SK-N-DZ (cell line): ENCODE measurements at places on chromosomes 3 and 15.
A peak's percentile ranks its signal among the peaks of the same experiment; 100 is the strongest.

DNA sequence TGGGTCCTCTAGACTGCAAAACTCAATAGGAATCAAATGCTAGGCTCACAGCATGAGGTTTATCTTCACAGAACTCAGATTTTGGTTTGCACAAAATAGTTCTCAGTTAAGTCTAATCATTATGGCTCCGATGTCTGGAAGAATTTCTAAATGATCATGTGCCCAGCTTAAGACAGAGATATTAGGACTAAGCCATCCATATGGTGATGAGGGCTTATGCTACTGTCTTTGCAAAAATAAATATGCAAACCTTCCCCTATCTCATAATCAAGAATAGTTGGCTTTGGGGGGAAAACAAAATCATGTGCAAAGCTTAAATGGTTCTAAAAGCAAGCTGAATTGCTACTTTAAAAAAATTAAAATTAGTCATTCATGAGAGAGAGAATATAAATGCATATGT, 96.5 kb downstream of the CFAP20DC start:
- no peak for DNase-seq

DNA sequence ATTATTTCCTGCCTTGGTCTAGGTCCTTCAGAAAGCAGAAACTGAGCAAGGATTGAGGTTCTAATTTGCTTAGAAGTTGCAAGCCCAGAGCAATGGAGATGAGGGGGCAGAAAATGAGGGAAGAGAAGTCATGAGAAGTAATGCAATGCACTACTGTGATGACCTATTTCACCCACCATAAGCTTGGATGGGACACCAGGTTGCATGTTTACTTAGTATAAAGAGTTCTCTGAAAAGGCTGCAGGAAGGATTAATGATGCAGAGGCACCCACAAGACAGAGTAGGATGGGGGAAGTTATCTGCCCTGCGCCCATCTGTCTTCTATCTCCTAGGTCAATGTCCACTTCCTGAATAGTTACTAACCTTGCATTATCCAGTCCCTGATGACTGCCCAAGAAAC, 84.8 kb upstream of the SNRK start:
- no peak for DNase-seq

DNA sequence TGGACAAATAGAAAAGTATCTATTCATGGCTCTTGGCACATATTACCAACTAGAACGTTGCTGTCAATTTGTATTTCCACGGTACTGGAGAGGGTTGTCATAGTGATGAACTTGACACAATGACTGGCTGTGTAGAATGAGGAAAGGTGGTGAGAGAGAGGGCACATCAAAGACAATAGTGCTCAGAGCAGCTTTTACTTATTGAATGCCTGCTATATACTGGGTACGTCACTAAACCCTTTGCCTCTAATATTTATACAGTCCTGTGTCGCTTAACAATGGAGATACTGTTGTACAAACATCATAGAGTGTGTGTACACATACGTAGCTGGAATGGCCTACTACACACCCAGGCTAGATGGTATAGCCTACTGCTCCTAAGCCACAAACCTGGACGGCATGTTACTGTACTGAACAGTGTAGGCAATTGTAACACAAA, 8.3 kb downstream of the TMPRSS7 start:
- DNase-seq: no peak

GRCh38 chr15:96947296-96948229, 617.1 kb downstream of the NR2F2 start:
- no peak for DNase-seq

GRCh38 chr15:68025835-68026424, 28.2 kb upstream of the PIAS1 start:
- no peak for DNase-seq

- DNase-seq: no peak
Measured at GRCh38 chr15:57824186-57824585, 117.7 kb downstream of the POLR2M start.

DNA sequence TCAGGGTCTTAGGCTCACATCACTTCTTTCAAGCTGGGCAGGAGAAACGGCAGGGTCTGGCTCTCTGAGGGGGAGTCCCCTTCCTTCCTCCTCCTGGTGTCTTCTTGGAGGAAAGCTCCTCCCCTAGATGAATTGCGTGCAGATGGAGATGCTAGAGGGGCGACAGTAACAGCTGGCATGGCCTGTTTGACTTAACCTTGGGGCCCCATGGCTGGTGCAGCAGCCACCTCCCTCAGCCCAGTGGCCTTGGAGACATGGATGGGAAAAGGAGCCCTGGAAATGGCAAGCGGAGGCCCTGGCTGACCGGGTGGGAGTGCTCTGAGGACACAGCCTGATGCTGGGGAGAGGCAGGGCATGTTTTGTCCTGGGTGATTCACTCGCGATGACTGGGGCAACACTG, 20.2 kb downstream of the PAK6 start:
- no peak for DNase-seq

GRCh38 chr15:89475661-89476060, 20.7 kb downstream of the RHCG start:
- no peak for DNase-seq

DNA sequence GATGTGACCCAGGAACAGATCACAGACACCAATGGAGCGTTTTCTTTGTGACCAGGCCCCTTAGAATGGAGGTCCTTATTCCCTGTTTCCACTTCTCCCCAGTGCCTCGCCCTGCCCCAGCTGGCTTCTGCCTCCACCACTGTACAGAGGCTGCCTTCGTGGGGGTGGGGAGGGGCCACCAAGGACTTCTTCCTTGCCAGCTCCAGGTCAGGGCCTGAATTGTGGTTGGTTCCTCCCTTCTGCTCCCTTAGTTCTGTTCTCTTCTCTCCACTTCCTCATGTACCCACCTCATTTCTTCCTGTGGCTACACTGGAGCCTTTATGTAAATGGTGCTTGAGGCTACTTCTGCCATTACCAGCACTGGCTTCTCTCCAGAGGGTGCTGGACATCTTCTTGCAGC, 16.4 kb downstream of the TGM4 start:
- no peak for DNase-seq

DNA sequence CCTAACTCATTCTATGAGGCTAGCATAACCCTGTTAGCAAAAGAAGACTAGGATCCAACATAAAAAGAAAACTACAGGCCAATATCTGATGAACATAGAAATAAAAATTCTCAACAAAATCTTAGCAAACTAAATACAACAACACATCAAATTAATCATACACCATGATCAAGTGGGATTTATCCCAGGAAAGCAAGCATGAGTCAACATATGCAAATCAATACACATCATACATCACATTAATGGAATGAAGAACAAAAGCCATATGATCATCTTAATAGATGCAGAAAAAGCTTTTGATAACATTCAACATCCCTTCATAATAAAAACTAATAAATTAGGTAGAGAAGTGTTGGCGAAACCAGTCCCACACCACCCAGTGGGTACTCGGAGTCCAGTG, 136.1 kb upstream of the MME start:
- DNase-seq: no peak

- no peak for DNase-seq
Measured at GRCh38 chr15:84844964-84845363, 27.8 kb downstream of the ALPK3 start.

DNA sequence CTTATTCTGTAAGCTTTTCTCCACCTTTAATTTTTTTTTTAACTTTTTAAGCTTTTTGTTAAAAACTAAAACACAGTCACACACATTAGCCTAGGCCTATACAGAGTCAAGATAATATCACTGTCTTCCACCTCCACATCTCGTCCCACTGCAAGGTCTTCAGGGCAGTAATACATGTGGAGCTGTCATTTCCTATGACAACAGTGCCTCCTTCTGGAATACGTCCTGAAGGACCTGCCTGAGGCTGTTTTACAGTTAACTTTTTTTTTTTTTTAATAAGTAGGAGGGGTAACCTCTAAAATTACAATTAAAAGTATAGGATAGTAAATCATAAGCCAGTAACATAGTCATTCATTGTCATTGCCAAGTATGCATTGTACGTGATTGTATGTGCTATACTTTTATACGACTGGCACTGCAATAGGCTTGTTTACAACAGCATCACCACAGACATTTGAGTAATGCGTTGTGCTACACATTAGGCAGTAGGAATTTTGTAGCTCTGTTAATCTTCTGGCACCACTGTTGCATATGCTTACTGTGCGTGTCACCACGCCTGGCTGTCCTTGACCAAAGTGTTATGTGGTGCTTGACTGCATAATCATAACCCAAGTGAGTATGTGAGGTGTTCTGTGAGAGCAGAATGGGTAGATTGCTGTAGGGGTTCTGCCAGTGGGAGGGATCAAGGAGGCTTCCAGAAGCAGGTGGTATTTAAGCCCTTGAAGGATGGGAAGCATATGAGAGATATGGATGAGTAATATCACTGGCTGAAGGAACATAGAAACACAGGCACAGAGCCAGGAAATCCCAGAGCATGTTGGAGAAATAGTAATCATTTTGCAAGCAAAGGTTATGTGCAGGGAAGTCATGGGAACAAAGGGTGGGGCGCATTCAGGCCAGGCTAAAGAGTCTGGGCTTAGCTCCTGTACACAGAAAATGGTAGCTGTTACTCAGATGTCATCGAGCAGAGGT, 18.3 kb downstream of the FBXO22 start:
- DNase-seq: peak; percentile 63

DNA sequence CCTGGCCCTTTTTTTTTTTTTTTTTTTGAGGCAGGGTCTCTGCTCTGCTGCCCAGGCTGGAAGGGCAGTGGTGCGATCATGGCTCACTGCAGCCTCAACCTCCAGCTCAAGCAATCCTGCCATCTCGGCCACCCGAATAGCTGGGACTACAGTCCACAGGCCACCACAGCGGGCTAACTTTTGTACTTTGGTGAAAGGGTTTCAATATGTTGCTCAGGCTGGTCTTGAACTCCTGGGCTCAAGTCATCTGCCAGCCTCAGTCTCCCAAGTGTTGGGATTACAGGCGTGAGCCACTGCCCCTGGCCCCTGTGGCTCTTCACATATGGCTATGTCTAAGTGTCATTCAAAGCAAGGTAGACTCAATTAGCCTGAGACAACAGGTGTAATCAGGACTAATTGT, 8.8 kb upstream of the DPPA2 start:
- no peak for DNase-seq

GRCh38 chr3:88595026-88595425, 445.3 kb downstream of the C3orf38 start:
- no peak for DNase-seq

DNA sequence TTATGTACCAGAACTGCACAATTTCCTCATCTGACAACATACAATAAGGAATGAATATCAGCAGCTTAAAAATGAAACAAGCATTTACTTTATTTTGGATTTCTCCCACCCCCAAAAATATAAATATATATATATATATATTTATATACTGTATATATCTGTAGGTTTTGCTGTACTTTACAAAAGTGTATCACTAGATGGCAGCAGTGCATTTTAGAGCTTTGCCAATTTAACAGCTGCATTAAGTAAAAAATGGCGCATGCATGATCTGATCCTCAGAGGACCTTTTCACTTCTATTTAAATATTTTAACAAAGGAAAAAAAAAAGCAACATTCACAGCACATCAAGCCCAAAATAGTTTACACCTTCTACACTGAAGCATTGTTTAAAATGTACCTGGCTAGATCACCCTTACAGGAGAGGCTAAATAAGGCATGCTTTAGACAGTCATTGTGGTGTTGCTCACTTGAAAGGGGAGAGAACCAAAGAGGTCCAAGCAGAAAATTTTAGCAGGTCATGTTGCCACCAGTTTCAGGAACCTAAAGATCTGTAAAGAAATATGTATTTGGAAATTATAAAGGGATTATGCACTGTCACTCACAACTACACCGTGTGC, 72.6 kb downstream of the NPTN start:
- DNase-seq: peak; percentile 67

GRCh38 chr15:90149609-90150340, 47.5 kb upstream of the IDH2 start:
- DNase-seq: no peak

GRCh38 chr3:10366651-10367101, 45.8 kb upstream of the SEC13 start:
- DNase-seq: no peak

GRCh38 chr3:12993517-12994356, 79.5 kb downstream of the IQSEC1 start:
- no peak for DNase-seq

DNA sequence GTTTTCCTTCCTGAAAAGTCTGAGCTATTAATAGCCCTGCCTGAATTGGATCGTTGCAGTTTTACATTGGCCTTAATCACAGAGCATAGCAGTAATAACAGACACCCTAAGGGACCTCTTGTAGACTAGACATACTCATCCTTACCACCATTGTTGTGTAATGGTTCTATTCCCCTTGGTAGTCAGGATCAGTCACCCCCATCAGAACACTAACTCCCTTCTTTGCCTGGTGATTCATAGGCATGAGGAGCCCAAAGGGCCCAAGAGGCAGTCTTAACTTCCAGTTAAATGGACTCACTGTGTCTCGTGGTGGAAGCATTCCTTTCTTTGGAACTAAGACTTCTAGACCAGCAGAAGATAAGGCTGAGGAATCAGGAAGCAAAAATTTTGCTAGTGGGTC, 20.2 kb downstream of the CGGBP1 start:
- no peak for DNase-seq

DNA sequence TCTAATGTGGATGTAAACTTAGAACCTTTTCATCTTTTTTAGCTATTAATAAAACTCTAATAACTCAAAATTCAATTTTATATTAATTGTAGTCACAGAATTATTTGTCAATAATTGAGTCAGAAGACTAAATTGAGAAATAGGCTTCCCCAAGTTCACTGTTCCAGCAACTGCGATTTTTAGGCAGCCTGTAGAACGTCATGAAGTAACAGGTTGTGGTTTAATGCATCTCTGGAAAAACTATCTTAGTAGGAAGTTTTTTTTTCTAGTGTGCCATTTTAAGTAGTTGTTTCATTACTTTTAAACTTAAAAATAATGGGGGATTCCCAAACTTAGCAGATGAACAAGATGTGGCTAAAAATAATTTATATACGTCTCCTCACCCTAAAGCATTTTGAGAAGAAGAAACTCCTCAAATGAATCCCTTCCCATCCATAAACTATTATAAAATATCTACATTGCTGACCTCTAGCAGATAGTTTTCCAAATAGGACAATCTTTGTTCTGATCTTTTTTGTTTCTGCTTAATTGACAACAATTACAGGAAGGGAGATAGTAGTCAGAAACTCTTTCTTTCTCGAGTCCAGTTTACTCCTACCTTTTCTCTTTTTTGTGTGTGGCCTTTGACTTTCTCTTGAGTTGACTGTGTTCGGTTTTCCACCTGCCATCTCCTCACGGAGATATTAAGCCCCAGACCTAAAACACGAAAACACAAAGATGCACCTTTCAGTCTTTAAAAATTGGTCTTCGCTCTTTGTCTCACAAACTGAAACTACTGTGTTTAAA, 43.1 kb downstream of the LRCH3 start:
- DNase-seq: no peak

DNA sequence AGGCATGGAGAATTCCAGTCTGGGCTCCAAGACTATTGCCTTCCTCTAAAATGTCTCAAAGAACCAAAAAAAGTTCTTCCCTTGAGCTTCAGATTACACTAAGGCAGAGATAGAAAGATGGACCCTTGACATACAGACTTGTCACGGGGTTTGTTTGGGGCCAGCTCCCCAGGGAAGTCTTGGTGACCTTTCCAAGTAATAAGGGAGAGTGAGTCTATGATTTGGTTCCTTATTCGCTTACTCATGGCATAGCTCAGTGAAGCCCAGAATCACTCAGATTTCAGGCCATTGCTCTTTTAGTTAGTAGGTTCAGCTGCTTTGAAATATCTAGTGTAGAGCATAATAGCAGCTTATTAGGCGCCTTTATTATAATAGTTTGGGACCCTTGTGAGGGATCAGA, 90.3 kb downstream of the PLCL2 start:
- no peak for DNase-seq
